ENCODE measurements at places on chromosomes 4 and X.
A peak's percentile ranks its signal among the peaks of the same experiment; 100 is the strongest.

GRCh38 chr4:52993771-52994170, 131.7 kb downstream of the RASL11B start:
- DNase-seq, result no peak

DNA sequence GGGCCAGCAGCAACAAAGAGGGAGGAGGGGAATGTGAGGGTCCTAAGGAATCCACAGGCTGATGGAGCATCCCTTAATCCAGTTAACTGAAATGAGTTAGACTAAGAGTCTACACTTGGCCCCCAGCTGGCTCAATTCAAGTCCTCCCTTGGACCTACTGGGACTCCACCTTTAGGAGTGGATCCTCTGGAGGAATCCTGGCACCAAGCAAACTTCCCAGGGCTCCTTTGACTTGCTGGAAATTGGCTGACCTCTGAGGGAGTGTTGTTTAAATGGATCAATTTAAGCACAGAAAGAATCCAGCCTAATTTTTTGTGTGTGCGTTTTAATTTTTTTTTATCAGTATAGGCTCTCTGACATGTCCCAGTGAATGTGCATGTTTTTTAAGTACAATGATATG, 114.7 kb downstream of the SHROOM3 start:
- no peak for DNase-seq

DNA sequence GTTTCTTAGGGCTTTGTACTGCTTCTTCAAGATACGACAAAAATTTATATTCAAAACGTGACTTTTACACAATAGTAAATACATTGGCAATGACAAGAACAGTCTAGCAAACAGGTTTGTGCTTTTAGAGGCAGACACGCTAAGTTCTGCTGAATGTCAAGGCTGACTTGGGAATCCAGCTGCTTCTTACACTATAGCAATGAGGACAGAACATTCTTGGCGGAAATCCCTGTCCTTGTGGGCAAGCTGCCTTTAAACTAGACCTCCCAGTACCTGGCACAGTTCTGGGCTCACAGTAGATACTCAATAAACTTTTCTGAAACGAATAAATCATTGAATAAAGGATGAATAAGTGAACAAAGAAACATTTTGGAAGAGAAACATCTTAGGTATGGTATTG, 148.2 kb downstream of the RASL11B start:
- no peak for DNase-seq

DNA sequence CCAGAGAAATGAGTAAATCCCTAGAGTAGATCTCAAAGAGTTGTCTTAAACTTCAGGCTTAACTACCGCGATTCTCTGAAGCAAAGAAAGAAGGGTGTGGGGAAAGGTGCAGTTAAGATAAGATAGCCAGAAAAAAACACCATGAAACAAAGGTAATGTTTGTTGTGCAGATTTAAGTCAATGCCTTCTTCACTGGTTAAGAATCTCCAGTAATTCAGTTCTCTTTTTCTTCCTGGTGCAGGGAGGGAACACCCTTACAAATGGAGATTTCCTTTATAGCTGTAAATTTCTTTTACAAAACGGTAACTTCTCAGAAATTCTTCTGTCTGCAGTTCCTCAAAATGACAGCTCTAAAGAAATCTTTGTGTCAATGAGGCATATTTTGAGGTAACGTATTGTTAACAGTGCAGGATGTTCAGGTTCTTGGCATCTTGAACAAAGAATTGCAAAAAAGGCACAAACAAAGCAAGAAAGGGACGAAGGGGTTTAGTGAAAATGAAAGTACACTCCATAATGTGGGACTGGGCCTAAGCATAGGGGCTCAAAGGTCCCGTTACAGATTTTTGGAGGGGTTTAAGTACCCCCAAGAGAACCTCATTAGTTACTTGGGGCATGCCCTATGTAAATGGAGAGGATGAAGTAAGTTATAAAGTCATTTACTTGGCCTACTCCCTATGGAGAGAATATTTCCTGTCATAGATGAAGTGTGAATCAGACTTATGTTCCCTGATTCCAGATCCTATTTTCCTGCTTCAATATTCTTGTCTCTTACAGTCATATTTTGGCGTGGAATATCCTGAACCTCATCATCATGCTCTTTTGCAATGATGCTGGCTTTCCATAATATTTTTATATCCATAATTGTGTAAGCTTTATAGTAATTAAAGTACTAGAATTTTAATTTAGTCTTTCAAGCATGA, 492.0 kb downstream of the PCDH11X start:
- DNase-seq, result no peak

GRCh38 chr4:147059064-147059731, 113.5 kb upstream of the TTC29 start:
- DNase-seq, result no peak

DNA sequence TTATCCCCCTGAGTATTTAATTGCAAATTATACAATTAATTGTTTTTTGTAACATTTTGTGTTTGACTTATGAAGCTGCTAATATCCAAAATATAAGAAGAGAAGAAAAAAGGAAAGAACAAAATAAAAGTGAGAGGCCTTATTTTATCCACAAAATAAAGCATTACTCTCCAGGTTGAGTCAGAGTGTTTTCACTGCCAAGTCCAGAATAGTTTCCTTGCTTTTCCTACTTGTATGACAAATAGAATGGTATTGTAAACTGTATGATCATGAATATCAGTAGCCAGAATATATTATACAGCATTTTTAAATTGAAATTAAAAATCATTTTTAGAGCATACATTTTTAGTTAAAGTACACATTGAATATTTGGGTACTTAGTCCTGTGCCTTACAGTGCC, 237.8 kb downstream of the NDST4 start:
- DNase-seq, result no peak

DNA sequence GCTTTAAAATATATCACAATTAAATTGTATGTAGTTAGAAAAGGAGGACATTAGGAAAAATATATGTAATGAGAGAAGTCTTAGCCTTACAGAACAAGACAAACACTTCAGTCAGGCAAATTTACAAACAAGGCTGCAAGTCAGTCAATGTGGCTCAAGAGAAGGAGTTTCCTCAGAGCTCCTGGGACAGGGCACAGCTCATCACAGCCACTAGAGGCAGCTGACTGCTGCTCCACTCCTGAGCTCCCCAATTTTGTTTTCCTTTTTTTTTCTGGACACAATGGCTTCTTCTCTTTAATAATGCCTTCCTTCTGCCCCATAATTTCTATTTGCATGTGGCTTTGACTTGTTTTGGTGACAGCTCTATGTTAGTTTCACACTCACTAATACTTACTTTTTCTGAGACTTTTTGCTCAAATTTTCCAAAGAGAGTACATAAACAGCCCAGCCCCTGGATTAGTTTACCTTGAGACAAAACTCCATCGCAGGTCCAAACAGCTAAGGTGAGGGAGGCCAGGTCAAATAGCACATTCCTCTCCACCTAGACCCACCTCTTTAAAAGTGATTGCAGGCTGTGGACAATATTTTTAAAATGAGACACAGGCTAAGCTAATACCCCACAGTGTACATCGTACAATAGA, 850.4 kb upstream of the FRG1 start:
- DNase-seq, result peak; percentile 30

- DNase-seq, result no peak
Measured at GRCh38 chr4:38967260-38968095, 64.7 kb downstream of the TMEM156 start.

- peak; percentile 19 for DNase-seq
Measured at GRCh38 chrX:111095974-111096895, at the start of gene PAK3. Gene PAK3, plus strand, starts transcription at chrX:111096191. Its CDS starts 26,913 bp downstream, at chrX:111123104.

Measured in A549 (cell line).